ENCODE measurements at places on chromosomes 3 and 15. TPM values are rescaled to one million over a fixed set of nuclear protein-coding genes. Genes with fewer than 3 reads are reported as not detected.

Gene BCL6
- 158 TPM for total RNA-seq

- DNase-seq: no peak
These were observed 98.2 kb downstream of the PLCH1 start for GRCh38 chr3:155646669-155647068.

DNA sequence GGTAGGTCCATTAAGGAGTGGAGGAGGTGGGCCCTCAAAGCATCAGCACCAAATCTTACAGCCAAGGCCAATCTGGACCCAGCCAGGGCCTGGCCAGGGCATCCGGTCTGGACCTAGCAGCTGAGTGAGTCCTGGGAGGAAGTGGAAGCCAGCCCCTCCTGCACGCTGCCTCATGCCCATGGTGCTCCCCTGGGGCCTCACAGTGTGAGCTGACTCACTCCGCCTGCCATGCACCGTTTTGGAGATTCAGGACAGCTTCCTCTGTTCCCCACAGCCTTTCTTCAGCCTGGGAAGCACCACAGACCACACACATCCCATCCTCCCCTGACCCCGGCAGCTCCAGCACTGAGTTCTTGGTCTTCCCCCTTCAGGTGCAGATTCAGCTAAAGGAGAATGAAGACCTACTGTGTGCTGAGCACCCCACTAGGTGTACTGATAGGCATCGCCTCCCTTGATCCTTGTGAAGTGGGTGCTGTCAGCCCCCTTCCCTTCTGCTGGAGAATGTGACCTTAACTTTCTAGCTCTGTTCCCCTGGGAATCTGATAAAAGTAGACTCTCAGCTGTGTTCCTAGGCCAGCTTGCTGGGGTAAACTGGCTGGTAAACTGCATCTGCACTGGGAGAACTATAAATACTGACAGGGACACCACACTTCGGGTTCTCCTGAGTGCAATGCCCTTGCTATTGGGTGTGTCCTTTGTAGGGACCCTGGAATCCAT lies 36.8 kb upstream of the SEC13 start:
- DNase-seq: no peak

Gene LRRC2
- not detected for total RNA-seq

DNA sequence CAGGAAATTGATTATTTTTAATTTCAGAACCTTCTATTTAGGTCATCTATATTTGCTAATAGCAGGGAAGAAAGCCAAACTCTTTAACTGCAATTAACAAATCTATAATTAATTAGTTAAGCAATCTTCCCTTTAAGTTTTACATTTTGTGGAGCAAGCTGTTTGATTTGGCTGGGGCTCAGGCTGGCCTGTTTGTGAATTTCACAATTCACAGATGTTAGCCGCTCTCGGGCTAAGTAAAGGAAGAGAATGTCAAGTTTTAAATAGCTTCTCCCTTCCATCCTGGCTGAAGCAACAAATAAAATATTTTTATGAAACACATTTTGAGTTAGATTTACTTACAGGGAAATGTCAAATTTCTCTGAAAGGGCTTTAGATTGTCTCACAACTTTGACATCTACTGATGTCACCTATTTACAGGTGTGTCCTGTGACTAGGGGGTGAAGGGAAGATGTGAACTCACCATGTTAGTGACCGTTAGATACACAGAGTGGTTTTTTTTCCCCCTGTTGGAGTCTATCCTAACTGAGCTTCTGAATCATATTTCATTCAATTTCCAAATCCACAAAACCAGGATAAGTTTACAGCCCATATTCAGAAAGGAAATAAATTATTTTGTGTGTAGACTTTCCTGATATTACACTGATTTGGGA lies 1.3 kb upstream of the TP63 start:
- DNase-seq: no peak

DNA sequence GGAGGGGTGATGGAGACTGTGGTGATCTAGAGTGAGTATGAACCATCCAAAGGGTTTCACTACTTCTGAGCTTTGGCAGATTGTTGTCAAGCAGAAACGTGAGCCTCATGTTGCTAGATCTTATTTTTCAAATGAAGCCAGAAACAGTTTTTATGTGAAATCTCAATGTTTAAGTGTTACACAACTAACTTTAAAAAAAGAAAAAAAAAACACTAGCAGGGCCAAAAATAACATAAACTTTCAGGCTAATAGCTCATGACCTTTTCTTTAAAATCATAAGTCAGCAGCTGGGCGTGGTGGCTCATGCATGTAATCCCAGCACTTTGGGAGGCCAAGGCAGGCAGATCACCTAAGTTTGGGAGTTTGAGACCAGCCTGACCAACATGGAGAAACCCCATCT lies 2.1 kb upstream of the HTR3D start:
- DNase-seq: no peak

Gene C3orf80
- total RNA-seq: not detected

DNA sequence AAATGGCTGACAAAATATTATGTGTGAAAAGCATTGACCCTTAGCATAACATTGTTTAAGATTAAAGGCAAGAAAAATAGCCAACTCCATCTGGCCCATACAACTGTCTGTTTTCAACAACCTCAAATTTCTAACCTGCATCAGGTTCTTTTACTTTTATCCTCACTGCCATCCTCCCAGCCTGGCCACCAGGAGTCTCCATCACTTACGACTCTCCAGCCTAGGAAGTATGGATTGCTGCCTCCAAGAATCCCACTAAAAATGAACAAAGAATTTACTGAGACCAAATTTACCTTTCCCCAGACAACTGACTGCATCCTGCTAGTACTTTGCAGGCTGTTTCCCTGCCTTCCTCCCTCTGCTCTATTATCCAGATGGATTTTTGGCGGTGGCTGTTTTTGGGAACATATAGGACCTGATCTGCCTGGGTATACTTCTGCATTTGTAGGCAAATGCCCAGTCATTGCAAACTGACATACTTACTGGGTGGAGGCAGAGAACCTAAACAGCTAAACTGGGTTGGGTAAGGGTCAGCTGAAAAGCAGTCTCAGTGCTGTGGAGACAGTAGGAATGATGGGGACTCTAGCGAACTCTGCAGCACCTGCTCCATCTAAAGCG lies 144.2 kb downstream of the GHSR start:
- no peak for DNase-seq

DNA sequence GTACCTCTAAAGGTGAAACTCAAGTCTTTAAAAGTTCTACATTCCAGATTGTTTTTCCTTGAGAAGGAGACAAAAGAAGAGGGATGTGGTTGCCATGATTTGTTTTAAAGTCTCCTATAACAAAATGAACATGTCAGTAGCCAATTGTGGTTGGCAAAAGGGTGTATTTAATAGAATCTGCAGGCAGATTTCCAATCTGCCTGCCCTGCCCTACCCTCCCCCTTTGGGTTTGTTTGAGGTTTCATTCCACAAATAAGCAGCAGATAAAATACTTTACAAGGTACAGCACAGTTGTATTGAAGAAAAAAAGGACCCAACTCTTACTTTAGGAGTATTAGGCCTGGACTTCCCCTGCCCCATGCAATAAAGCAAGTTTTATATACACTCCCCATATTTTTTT lies 59.5 kb downstream of the MLH1 start:
- DNase-seq: no peak

DNA sequence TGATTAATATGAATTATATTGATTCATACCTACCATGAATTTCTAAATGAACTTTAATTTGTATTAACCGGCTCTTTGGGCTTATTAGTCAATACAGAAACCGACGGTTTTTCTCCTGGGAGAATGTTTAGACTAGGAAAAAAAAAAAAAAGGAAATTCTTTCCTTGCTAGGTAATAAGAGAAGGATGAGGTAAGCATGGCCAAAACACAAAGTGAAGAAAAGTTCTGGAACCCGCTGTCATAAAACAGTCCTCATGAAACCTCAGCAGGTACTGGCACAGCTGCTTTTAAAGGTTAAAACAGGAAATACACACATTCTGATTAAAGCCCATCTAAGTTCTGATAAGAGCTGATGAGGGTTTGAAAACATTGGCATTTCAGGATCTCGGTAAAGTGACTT lies 30.8 kb upstream of the PSTPIP1 start:
- no peak for DNase-seq

- no peak for DNase-seq
These were observed 17.6 kb downstream of the GALK2 start for GRCh38 chr15:49187549-49188245.

- no peak for DNase-seq
These were observed 216.7 kb downstream of the ABHD5 start for GRCh38 chr3:43907508-43907858.

GRCh38 chr3:60434950-60435349 lies 816.3 kb downstream of the FHIT start:
- no peak for DNase-seq

DNA sequence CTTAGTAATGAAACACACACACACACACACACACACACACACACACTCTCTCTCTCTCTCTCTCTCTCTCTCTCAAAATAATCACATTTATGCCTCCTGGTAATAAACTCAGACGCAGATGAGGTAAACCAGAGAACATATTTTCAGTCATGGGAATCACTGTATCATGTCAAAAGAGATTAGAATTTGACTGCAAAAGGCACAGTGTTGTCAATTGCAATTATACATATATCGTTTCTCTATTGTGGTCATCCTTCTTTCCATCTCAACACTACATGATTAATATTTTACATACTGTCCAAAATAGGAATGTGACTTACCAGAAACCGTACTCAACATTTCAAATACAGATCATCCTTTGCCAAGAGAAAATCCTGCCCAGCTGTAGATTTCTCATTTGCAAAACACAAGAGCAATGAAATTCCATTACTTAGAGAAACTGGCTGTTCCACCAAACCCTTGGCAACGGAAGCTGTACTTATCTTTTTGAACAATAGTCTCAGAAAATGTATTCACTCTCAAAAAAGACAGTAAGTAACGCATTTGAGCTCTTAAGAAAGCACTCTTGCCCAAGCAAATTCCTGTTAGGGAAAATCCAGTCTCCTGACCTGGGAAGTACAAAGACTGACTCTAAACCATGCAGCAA lies 24.3 kb downstream of the PDZRN3 start:
- no peak for DNase-seq

DNA sequence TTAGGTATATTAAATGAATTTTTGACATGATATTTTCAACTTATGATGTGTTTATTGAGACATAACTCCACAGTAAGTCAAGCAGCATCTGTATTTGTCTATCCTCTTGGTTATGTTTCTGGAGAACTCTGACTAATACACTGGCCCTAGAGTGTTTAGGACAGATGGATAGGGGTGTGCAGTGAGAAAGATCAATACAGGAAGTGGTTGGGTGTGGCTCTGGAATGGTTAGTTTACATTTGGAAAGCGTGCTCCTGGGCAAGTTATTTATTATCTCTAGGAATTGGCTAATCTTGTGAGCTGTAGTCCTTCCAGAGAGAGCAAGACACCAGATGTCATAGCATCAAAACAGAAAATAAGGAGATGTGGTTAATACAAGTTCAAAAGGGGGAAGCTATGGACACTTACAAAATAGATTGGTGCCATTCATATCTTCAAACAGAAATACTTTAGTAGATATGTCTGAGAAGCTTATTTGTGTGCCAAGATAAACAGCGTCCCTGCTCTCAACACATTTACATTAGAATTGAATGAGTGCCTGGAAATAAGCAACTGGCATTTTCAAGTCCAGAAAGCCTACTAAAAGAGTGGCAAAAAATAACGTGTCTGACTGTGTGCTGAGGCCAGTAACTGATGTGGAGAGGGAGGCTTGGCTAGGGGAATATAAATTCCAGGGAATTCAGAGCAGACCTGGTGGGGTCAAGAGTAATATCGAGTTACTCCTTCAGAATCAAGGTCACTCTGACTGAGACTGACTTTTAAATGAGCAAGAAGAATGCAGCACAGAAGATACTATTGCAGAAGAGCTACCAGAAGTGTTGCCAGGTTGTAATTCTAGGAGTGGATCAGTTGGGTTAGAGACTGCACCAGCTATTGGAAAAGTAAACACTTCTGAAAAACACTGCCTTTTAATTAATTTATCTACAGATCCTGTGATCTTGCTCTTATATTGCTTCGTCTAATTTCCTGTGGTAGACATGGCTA lies 33.4 kb upstream of the PLAAT1 start:
- DNase-seq: no peak

DNA sequence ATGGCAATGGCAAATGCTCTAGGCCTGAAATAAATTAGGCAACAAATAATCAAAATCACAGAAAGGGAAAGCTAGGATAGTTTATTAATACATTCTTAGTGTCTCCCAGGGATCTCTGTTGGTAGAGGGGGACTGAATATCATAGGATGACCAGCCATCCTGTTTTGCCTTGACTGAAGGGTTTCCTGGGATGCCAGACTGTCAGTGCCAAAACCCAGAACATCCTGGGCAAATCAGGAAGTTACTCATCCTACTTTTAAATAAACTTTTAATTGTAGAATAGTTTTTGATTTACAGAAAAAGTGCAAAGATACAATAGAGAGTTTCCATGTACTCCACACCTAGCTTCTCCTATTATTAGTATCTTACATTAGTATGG lies 21.8 kb upstream of the SIAH2 start:
- no peak for DNase-seq

- DNase-seq: no peak
These were observed 413.1 kb upstream of the ARRDC4 start for GRCh38 chr15:97547381-97547780.

GRCh38 chr3:163971861-163972260 lies 1106.4 kb downstream of the SI start:
- no peak for DNase-seq

Gene HTR3E
- total RNA-seq: not detected

DNA sequence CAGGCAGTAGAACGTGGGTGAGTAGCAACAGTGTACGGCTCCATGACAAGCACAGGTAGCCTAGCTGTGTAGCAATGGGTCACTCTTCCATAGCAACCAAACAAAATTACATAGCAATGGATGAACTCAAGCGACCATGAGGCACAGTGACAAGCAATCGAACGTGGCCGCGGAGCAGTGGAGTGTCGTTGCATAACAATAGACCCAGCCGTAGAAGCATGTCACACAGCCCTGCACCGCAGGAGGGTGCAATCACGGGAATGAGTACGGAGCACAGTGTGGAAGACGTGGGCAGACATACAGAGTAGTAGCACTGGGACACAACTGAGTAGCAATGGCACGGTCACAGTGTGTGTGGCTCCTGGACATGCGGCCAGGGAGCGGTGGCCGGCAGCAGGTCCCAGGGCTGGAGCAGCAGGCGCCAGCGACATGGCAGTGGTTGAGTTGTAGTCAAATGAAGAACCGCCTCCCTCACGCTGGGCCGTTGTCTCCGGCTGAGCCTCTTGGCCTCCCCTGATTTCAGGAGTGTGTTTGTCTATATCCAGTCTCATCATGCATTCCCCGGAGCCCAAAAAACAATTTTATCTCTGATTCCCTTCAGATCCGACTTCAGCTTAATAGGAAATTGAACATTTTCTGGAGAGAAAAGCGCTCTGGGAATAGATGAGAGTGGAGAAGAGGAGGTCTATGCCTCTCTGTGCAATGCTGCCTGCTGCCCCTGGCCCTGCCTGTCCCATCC lies 64.1 kb downstream of the CCDC33 start:
- no peak for DNase-seq

- DNase-seq: no peak
These were observed 8.5 kb downstream of the TMEM212 start for GRCh38 chr3:171851660-171852058.

Data from natural killer cell treated with Interleukin-12 subunit alpha and Interleukin-12 subunit beta and Interleukin-15 and Interleukin-18, amount 100 ng/mL, for 72 hours (primary cell).